ENCODE measurements at places on chromosomes 7 and 10. TPM values are rescaled to one million over a fixed set of nuclear protein-coding genes. Genes with fewer than 3 reads are reported as not detected.

Gene HPSE2
- 6.9 TPM for polyA plus RNA-seq

GRCh38 chr7:100693312-100694097, 545 bp downstream of the GIGYF1 start:
- peak overlapping the region; percentile 48 for H3K27ac ChIP-seq
- no peaks in the 10 kb centered on the region for H3K27me3 ChIP-seq
- DNase-seq, result peak; percentile 38
- H3K4me1 ChIP-seq, result peaks cover 22% of the 10 kb centered on the region

DNA sequence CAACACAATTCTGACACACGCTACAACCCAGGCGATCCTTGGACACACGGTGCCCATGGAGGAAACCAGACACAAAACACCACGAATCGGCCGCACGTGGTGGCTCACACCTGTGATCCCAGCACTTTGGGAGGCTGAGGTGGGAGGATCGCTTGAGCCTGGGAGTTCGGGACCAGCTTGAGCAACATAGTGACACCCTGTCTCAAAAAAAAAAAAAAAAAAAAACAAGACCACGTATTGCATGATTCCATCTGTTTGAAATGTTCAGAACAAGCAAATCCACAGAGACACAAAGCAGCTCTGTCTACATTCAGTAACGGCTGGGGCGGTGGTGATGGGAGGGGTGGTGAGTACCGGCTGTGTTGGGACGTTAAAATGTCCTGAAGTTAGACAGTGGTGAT, 25.2 kb downstream of the ADAP1 start:
- H3K4me1 ChIP-seq, result peaks cover 34% of the 10 kb centered on the region
- H3K27ac ChIP-seq, result no peak overlapping the region
- H3K4me3 ChIP-seq, result no peak overlapping the region
- H3K27me3 ChIP-seq, result no peaks in the 10 kb centered on the region
- H3K36me3 ChIP-seq, result peaks cover 23% of the 10 kb centered on the region

DNA sequence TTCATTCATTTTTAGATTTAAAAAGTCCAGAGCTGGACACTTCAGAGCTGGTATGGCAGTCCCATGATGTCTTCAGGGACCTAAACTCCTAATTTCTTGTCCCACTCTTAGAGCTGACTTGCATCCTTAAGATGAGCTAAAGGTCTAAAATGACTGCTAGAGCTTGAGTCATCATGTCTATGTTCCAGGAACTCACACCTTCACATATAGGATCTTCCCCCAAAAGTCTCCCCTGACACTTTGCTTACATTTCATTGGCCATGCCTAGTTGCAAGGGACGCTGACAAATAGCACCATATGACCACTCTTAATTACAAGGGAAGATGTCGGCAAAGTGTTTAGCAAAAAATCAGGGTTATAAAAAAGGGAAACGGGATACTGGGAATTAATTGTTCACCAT, 10.4 kb upstream of the AOAH start:
- H3K4me1 ChIP-seq, result peaks cover 22% of the 10 kb centered on the region
- H3K36me3 ChIP-seq, result no peaks in the 10 kb centered on the region
- H3K27me3 ChIP-seq, result no peaks in the 10 kb centered on the region
- no peak overlapping the region for H3K27ac ChIP-seq

GRCh38 chr10:87605628-87606251, 53.9 kb upstream of the PAPSS2 start:
- H3K27me3 ChIP-seq, result no peaks in the 10 kb centered on the region
- H3K36me3 ChIP-seq, result no peaks in the 10 kb centered on the region
- H3K4me3 ChIP-seq, result no peak overlapping the region
- H3K27ac ChIP-seq, result peak overlapping the region; percentile 7
- H3K4me1 ChIP-seq, result peaks cover 22% of the 10 kb centered on the region

DNA sequence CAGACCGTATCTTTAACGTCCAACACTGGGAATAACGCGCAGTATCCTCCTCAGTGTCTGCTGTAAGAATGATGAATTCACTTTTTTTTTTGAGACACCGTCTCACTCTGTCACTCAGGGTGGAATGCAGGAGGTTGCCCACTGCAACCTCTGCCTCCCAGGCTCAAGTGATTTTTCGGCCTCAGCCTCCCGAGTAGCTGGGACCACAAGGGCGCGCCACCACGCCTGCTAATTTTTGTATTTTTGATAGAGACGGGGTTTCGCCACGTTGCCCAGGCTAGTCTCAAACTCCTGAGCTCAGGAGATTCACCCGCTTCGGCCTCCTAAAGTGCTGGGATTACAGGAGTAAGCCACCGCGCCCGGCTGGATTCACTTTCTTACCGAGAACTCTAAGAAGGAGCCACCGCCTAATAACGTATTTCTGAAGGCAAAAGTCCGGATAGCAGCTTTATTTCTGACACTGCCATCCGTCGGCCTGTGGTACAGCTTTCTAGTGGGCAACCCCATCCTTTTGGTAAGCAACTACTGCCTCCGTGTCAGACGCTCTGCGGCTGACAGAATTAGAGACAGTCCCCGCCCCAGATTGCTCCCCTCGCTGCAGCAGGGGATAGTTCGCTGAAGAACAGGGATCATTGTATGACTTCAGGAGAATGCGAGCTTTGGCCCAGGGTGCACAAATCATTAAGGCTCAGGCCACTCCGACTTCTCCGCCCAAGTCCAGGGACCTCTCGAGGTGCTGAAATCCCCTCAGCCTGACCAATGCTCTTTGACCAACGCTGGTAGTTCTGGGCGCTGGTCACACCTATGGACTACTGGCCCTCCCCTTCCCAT, 662 bp downstream of the POLR3A start:
- no peaks in the 10 kb centered on the region for H3K4me1 ChIP-seq
- peak overlapping the region; percentile 68 for H3K27ac ChIP-seq
- peak overlapping the region; percentile 84 for H3K4me3 ChIP-seq
- H3K27me3 ChIP-seq, result no peaks in the 10 kb centered on the region

Gene SLC18A3
- 3.5 TPM for polyA plus RNA-seq

Gene COBL
- 30.5 TPM for polyA plus RNA-seq

- H3K4me3 ChIP-seq, result no peak overlapping the region
- peaks cover 9% of the 10 kb centered on the region for H3K4me1 ChIP-seq
- H3K27ac ChIP-seq, result no peak overlapping the region
Observed at GRCh38 chr10:133381036-133381435, 2.0 kb downstream of the PAOX start.

- no peak overlapping the region for H3K27ac ChIP-seq
- peaks cover 32% of the 10 kb centered on the region for H3K27me3 ChIP-seq
- no peaks in the 10 kb centered on the region for H3K4me1 ChIP-seq
- no peaks in the 10 kb centered on the region for H3K36me3 ChIP-seq
- H3K4me3 ChIP-seq, result no peak overlapping the region
Observed at GRCh38 chr10:49299816-49300139, 808 bp downstream of the C10orf71 start.

DNA sequence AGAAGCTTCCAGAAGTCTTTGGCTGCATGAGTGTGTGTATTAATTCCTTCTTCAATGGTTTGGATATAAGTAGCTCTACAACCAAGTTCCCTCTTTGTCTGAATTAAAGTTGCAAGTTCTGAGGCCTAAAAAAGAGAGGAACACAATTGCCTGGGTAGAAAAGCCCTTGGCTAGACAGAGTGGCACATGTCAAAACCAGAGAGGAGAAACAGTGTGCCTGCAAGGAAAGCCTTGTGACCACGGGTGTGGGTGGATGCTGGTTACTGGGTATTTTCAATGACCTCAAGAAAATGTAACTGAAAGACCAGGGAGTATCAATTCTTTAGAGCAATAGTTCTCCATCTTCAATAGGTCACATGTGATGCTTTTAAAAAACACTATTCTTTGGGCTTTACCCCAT, 148.3 kb downstream of the SVIL start:
- peaks cover 41% of the 10 kb centered on the region for H3K36me3 ChIP-seq
- H3K27ac ChIP-seq, result no peak overlapping the region
- H3K4me1 ChIP-seq, result no peaks in the 10 kb centered on the region
- no peak overlapping the region for H3K4me3 ChIP-seq

Gene CALML5
- not detected for polyA plus RNA-seq

DNA sequence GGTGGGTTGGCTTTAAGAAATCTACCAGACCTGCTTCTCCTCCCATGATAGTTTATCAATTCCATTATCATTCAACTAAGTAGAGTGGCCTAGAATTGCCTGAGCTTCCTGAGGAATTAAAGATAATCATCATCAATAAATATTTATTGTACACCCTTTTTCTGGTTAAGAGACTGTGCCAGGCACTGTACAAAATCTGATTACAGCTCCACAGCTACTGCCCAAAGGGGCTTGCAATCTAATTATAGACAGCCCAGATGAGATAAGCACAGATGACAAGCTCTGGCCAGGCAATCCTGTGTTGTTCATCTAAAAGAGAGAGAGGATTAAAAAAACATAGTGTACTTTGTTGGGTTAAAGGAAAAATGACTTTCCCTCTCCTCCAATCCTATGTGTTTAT, 586.4 kb downstream of the GATA3 start:
- no peaks in the 10 kb centered on the region for H3K36me3 ChIP-seq
- H3K4me3 ChIP-seq, result no peak overlapping the region

DNA sequence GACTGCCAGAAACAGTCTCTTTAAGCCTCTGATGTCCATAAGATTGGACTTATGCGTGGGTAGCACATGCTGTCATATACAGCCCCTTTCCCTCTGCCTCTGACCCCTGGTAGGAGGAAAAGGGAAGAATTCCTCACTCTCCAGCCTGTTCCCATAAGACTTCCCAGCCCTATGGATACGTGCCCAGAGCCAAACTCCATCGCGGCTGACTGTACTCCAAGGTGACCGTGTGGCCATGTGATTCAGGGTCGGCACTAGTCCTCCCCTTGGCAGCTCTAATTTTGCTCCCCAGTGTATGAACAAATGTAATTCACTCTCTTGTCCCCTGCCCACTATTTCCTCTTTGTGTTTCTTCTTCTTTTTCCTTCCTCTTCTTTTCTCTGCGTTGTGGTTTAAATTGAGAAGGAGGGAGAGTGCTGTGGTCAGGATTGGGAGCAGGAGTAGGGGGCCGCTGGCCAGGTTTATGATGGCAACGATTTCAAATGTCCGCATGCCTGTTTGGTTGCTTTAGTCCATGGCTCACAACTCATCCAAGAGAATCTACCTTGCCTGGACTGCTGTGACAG, 43.8 kb downstream of the PRLHR start:
- no peaks in the 10 kb centered on the region for H3K4me1 ChIP-seq
- no peak overlapping the region for H3K27ac ChIP-seq
- no peaks in the 10 kb centered on the region for H3K27me3 ChIP-seq
- no peaks in the 10 kb centered on the region for H3K36me3 ChIP-seq
- no peak overlapping the region for H3K4me3 ChIP-seq
- no peak for DNase-seq

DNA sequence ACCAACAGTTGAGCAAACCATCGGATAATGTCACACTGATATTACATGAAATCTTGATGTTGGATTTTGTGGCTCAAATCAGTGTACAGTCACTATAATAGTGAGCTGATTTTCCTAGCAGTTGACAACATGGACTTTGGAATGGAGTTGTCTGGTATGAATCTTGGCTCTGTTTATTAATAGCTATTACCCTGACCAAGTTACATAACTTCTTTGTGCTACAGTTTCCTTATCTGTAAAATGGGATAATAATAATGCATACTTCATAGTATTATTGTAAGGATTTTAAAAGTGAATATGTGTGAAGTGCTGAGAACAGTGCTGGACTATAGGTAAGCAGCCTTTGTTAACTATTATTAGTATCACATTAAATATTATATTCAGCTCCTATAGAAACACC, 26.1 kb upstream of the ANLN start:
- H3K36me3 ChIP-seq, result no peaks in the 10 kb centered on the region
- no peaks in the 10 kb centered on the region for H3K4me1 ChIP-seq

DNA sequence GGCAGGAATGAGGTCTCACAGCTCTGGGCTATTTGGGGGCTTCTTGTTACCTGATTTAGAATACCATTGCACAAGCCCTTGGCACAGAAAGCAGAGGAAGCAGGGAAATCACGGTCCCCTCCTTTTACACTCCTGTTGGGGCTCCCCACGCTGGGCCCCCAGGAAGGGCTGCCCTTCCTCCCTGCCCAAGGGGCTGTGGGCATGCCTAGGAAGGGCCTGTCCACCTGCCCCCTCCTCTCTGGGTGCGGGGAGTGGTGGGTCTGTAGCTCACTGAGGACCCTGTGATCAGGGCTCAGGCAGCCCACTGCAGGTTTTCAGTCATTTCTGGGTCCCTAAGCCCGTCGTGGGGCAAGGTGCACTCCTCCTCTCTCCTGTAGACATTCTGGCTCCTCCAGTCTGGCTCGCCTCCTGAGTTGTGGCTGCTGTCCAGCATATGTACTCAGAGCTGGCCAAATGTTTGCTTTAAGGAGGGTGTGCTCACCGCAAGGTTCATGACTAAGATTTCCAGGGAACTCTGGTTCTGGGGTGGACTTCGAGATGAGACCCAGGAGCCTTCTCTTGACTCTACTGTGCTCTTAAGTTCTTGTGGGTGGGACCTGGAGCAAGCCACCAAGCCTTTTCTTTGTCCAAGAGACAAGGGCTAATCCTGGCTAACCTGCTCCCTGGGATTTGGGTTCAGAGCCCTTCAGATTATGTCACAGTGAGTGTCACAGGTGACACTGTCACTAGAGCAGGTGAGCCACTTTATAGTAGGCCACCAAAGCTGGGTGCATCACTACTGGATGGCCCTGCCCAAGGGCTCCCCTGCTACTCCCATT, 56.0 kb downstream of the TACR2 start:
- H3K27ac ChIP-seq, result no peak overlapping the region
- peak; percentile 34 for DNase-seq
- no peaks in the 10 kb centered on the region for H3K36me3 ChIP-seq
- H3K27me3 ChIP-seq, result no peaks in the 10 kb centered on the region
- no peak overlapping the region for H3K4me3 ChIP-seq
- peaks cover 4% of the 10 kb centered on the region for H3K4me1 ChIP-seq

DNA sequence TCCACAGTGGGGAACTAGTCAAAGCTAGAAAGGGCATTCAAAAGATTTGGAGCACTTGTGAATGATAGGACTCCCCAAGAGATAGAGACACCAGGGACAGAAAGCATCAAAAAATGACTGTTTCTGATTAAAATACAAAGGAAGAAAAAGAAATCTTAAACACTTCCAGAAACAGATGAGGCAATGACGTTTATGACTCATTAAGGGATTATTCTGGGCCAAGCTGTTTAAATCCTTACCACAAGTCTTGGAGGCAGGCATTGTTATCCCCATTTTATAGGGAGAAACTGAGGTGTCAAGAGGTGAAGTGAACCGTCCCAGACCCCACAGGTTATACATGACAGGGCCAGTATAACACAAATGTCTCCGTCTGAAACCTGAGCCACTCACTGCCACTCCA, 68.3 kb upstream of the AMPH start:
- no peak overlapping the region for H3K27ac ChIP-seq
- no peaks in the 10 kb centered on the region for H3K36me3 ChIP-seq
- no peaks in the 10 kb centered on the region for H3K27me3 ChIP-seq
- H3K4me1 ChIP-seq, result no peaks in the 10 kb centered on the region
- no peak for DNase-seq

Data from large intestine (tissue), 12 donors.